Activated B cell treated with CpG ODN at 0.5 μM for 24 hours (primary cell): ENCODE measurements at places on chromosomes 16 and 17. TPM values are rescaled to one million over a fixed set of nuclear protein-coding genes. Genes with fewer than 3 reads are reported as not detected.
A peak's percentile ranks its signal among the peaks of the same experiment; 100 is the strongest.

- no peak overlapping the region for H3K4me3 ChIP-seq
- H3K27me3 ChIP-seq = peaks cover 10% of the 10 kb centered on the region
- H3K36me3 ChIP-seq = no peaks in the 10 kb centered on the region
- no peak for DNase-seq
- peaks cover 31% of the 10 kb centered on the region for H3K4me1 ChIP-seq
Measured at GRCh38 chr17:66789961-66790437, 44.9 kb upstream of the CACNG5 start.

GRCh38 chr16:55019419-55020131, 88.9 kb downstream of the IRX5 start:
- DNase-seq = no peak
- no peaks in the 10 kb centered on the region for H3K36me3 ChIP-seq
- H3K4me3 ChIP-seq = no peak overlapping the region
- H3K27me3 ChIP-seq = peaks cover 5% of the 10 kb centered on the region
- no peak overlapping the region for H3K27ac ChIP-seq
- no peaks in the 10 kb centered on the region for H3K4me1 ChIP-seq

DNA sequence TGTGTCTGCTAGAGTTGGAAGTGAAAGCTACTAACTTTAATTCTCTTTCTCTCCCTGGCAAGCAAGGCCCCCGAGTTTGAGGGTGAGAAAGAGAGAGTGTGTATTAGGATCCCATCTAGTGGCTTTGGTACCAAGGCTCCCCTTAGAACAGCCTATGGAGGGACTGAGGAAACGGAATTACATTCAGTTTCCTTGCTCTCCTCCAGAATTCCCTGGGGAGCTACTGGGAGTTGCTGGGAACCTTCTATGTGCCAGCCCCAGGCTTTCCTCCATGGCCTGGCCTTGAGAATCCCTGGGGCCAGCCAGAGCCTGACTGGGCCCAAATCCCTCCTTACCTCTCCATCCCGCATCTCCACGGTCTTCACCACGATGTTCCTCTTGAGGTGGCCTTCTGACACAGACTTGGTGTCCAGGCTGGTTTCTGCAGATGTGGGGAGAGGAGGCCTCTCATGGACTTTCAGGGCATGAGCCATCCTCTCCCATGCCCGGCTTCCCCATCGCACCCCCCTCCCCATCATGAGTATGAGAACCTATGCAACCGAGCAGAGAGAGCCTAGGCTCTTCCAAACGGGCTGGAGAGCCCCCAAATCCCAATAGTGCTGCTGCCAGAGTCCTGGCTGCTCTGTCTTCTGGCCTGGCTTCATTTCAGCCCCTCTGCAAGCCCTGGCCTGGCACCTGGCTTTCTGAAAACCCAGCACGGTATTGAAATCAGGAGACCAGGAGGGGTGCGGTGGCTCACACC, 7.4 kb downstream of the GFAP start:
- no peak overlapping the region for H3K4me3 ChIP-seq
- H3K27ac ChIP-seq = no peak overlapping the region
- H3K27me3 ChIP-seq = peaks cover 21% of the 10 kb centered on the region
- no peak for DNase-seq
- H3K36me3 ChIP-seq = no peaks in the 10 kb centered on the region
- H3K4me1 ChIP-seq = peaks cover 9% of the 10 kb centered on the region

Gene PRR29
- not detected in 2 replicates for total RNA-seq

GRCh38 chr17:57459286-57459915, 203.1 kb downstream of the MSI2 start:
- no peak for DNase-seq
- peaks cover 74% of the 10 kb centered on the region for H3K4me1 ChIP-seq
- H3K36me3 ChIP-seq = peaks cover 5% of the 10 kb centered on the region
- peak overlapping the region; percentile 35 for H3K27ac ChIP-seq

- DNase-seq = no peak
- H3K27ac ChIP-seq = no peak overlapping the region
- no peaks in the 10 kb centered on the region for H3K36me3 ChIP-seq
Measured at GRCh38 chr17:58120195-58120822, 27.9 kb upstream of the OR4D1 start.

GRCh38 chr16:84916178-84916577, 95.2 kb downstream of the ZDHHC7 start:
- no peak overlapping the region for H3K4me3 ChIP-seq
- H3K27me3 ChIP-seq = peaks cover 30% of the 10 kb centered on the region
- H3K27ac ChIP-seq = no peak overlapping the region
- H3K36me3 ChIP-seq = no peaks in the 10 kb centered on the region
- H3K4me1 ChIP-seq = no peaks in the 10 kb centered on the region

DNA sequence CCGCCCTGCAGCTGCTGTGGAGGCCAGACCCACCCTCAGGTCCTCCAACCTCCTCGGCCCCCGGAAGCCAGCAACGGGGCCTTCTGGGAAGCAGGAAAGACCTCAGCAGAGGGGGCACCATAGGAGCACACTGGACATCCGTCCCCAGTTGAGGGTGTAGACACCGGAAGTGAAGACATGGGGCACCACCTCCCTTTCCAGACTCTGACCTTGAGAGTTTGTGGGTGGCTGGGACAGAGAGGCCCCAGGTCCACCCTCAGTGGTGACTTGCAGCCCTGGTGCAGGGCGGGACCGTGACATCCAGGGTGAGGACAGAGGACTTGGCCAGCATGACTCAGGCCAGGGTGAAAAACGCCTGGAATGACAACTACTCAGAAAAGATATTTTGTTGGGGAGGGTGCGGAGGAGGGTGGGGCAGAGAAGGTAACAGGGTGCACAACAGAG, 19.9 kb downstream of the CEP295NL start:
- peak overlapping the region; percentile 21 for H3K27ac ChIP-seq
- H3K27me3 ChIP-seq = peaks cover 7% of the 10 kb centered on the region
- DNase-seq = no peak
- H3K4me1 ChIP-seq = peaks cover 37% of the 10 kb centered on the region
- H3K4me3 ChIP-seq = peak overlapping the region; percentile 46

GRCh38 chr16:89371968-89372634, 118.3 kb downstream of the ANKRD11 start:
- H3K36me3 ChIP-seq = peaks cover 38% of the 10 kb centered on the region
- no peak overlapping the region for H3K4me3 ChIP-seq
- H3K27ac ChIP-seq = no peak overlapping the region
- no peak for DNase-seq
